Suppressor macrophage (primary cell): ENCODE measurements at places on chromosomes 1 and 21.

DNA sequence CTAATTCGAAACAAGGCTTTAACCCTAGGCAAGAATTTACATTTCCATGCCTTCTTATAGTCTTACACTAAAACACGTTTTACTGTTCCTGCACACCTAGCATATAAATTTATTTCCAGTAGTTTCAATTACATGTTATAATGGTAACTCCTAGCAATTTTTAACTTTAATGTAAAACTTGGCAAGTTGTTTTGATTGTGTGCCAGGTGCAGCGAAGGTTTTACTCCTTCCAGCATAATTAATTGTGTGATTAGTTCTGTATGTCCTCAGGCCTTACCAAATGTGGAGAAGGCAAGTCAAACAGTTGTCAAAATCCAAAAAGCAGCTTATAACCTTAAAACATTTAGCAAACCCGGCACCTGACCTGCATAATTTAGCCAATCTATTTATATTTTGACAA, 114.8 kb downstream of the KCNK1 start:
- no peak for DNase-seq

DNA sequence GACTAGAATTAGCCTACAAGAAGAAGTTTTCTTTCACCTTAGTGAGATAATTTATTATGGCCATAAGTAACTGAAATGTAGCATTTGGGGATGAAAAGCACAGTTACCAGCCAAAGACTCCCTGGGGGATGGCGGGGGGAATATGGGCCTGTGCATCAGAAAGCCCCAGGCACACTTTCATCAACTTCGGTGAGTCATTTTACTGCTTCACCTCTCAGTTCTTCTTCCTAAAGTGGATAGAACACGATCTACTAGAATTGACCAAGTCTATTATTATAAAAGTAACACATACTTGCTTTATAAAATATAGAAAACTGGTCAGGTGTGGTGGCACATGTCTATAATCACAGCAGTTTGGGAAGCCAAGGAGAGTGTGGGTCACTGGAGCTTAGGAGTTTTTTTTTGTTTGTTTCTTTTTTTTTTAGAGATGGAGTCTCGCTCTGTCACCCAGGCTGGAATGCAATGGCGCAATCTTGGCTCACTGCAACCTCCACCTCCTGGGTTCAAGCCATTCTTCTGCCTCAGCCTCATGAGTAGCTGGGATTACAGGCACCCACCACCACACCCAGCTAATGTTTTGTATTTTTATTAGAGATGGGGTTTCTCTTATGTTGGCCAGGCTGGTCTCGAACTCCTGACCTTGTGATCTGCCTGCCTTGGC, 141.8 kb downstream of the ZZZ3 start:
- no peak for DNase-seq

- DNase-seq, result no peak
These were observed 23.6 kb downstream of the KCND3 start for GRCh38 chr1:111965781-111966443.

DNA sequence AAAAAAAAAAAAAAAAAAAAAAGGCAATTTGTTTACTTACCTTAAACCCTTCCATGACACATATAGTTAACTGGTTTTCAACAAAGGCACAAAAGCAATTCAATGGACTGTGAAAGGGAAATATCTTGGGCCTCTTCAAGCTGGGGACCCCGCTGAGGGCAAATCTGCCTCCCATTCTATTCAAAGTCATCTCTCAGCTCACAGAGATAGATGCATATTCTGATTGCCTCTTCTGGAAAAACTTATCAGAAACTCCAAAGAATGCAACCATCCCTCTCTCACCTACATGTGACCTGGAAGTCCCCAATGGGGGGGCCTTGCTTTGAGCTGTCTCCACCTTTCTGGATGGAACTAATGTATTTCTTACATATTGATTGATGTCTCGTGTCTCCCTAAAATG, 12.1 kb upstream of the SYNJ1 start:
- no peak for DNase-seq

GRCh38 chr1:167345386-167345733, 124.7 kb downstream of the POU2F1 start:
- no peak for DNase-seq

DNA sequence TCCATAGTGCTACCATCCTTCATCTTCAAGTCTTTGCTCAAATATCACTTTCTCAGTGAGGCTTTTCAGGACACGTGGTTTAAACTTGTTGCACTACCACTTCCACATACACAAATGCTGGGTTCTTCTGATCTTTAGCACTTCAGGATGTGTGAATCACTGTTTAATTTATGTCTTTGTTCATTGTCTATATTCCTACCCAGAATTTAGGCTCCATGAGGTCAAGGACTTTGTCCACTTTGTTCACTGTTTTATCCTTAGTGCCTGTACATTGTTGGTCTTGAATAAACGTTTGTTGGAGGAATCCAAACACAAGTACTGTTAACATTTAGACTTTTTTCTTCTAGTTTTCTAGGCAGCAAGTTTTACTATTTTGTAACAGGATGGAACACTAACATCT, 42.6 kb upstream of the RALGPS2 start:
- no peak for DNase-seq

GRCh38 chr21:35048183-35048601, 910 bp downstream of the RUNX1 start:
- DNase-seq, result peak; percentile 46

DNA sequence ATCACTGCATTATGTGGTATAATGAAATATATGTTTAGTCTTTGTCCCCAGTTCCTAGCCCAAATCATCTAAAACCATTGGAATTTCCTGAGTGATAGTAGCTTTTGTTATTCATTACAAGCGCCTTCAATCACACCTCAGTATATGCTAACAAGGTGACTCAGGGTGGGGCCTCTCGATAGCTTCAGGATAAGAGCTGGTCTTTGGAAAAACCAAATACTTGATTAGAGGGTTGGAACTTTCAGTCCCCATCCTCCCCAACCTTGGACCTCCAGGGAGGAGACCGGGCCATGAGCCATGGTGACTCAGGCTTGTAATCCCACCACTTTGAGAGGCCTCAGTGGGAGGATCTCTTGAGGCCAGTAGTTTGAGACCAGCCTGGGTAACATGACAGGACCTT, 5.1 kb upstream of the BRDT start:
- no peak for DNase-seq

GRCh38 chr1:169680377-169681019, 30.9 kb downstream of the SELL start:
- no peak for DNase-seq

- peak; percentile 68 for DNase-seq
These were observed 1.8 kb upstream of the PTTG1IP start for GRCh38 chr21:44875316-44875700.

- no peak for DNase-seq
These were observed 135.0 kb downstream of the ATP5PO start for GRCh38 chr21:33780631-33781030.

GRCh38 chr1:9612162-9612845, 23.6 kb downstream of the TMEM201 start:
- DNase-seq, result no peak

DNA sequence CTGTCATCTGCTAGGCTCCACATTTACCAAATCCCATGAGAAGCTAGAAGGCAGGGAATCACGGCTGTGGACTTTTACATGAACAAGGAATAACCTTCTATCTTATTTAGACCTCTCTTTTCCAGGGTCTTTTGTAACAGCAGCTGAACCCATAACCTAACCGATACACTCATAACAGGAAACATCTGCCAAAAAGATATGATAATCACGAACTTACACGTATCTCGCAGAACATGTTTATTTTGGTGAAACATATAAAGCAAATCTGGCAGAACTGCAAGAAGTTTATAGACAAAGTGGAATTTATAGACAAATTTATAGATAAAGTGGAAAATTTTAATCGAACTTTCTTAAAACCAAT, 20.4 kb downstream of the TINAGL1 start:
- no peak for DNase-seq

DNA sequence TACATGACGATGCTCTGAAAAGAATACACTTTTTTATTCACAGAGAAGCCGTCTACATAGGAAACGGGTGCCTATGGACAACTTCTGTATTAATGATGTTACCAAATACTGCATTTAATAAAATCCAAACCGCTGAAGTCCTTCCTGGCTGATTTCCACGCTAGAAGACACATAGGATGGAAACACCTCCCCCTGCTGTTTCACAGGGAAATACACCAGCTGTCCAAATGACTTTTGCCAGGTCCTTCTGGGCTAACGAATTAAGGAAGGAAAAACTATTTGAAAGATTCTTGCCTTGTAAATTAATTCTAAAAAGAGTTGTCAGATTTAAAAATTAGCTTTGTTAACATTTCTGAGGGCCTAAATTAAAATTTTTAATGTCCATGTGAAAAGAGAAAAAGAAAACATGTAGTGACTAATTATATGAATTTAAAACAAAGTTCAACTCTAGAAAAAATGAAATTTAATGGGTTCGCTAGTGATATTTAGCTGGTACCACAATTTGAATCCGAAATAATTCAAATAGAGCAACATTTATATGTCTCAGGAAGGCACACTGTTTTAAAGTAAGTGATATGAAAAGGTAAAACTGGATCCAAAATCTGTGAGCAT, 146.0 kb downstream of the RERE start:
- peak; percentile 76 for DNase-seq

GRCh38 chr21:45586289-45586858, 44.1 kb upstream of the SLC19A1 start:
- no peak for DNase-seq

DNA sequence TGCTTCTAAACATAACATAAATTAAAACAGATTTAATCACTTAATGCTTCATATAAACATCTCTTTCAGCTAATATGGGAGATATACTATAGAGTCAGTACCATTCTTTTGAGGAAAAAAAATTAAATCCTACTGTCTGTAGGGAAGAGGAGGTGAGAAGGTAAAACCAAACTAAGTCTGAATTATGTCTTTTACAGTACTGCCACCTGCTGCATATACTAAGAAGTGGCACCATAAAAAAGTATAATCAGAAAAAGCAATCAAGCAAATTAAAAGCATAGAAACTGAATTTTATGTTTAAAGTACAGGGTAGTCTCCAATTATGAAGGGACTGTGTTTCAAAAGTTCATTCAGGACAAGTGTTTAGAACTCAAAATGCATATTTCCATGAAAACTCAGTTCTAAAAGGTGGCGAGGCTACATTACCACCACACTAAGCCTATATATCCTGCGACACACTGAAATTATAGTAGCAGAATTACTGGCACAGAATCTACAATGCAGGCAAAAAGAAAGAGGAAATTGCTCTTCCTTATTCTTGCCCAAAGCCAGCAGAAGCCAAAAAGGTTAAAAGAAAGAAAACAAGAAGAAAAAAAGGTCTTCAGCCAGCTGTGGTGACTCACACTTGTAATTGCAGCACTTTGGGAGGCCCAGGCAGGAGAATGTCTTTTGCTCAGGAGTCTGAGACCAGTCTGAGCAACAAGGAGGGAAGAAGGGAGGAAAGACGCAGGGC, 9.0 kb downstream of the NSL1 start:
- peak; percentile 67 for DNase-seq

GRCh38 chr1:19130468-19130867, 79.6 kb downstream of the UBR4 start:
- no peak for DNase-seq

- no peak for DNase-seq
These were observed 42.7 kb upstream of the FMO3 start for GRCh38 chr1:171048014-171048413.

GRCh38 chr21:22138297-22139016, 1140.2 kb downstream of the NCAM2 start:
- DNase-seq, result no peak

GRCh38 chr21:37266515-37267221, 466 bp downstream of the VPS26C start:
- DNase-seq, result peak; percentile 46
